Midbrain (tissue), 1 donor: ENCODE measurements at places on chromosomes 1 and 21.

DNA sequence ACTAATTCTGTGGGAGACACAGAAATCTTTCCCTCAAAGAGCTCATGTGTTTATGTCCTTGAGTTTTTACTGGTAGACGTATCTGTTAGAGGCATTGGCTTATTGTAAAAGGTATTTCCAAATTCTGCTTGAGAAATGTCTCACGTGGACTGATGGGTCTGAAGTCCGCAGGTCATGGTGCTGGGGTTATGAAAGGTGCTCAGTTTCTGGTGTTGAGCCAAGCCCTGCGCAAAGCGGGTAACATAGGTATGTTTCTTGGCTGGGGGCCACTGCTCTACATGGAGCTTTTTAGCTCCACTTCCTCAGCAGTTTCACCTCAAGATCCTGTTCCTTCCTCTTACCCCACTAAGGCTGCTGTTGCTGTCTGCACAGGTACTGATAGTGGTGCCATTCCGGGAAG, 10.8 kb downstream of the UTP25 start:
- no peak for DNase-seq

- DNase-seq, result no peak
These were observed 19.7 kb upstream of the DIPK1A start for GRCh38 chr1:92980732-92981647.

DNA sequence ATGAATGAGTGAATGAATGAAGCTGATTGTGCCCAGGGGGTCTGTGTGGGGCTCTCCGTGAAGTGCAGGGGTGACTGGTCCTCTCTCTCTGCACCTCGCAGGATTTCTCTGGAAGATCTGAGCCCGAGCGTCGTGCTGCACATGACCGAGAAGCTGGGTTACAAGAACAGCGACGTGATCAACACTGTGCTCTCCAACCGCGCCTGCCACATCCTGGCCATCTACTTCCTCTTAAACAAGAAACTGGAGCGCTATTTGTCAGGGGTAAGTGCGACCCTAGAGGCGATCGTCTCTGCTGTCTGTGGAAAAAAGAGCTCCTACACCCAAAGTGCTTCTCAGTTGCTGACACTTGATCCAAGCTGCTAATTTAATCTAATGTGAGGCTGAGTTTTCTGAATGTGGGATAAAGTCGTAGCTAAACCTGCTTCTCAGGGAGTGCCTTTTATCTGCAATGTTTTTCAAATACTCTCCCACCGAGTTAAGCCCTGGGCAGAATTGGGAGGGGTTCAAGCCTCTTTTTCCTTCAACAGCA, 101.7 kb downstream of the HUNK start:
- no peak for DNase-seq

DNA sequence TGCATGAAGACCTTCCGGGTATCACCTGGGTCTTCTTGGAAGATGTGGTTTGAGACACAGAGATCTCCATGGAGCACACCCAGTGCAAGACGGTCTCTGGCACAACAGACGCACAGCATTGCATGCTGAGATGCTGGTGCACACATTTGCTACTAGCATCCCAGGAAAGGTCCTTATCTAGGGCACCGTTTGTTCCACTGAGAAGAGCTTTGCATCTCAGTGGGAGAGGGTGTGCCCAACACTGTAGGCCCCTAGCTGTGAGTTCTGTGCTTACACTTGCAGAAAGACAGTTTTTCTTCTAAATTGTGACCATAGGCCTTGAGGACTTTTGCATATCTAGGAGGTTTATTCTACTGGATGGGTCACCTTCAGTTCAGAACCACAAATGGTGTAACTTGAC, 554.1 kb downstream of the MATN1 start:
- no peak for DNase-seq

GRCh38 chr1:20271498-20272400, 18.9 kb upstream of the VWA5B1 start:
- DNase-seq, result no peak

DNA sequence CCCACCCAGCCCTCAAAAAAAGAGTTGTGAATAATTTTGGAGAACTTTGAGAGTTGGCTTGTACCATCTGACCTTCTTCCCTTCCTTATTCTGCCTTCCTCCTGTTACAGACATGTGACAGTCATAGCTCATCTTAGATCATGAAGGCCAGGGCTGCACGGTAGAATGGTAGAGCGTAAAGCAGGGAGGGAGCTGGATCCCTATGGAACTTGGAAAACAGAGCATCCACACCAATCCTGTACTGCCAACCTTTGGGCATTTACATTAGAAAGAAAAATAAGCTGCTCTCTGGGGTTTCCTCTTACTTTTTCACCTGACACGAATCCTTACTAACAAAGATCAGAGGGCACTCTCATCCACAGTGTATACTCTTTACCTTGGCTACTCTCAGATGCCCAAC, 121.5 kb downstream of the GPR52 start:
- no peak for DNase-seq

GRCh38 chr21:38816400-38816977, 10.8 kb downstream of the ETS2 start:
- no peak for DNase-seq

- DNase-seq, result no peak
These were observed 186.8 kb downstream of the SEC16B start for GRCh38 chr1:177783051-177783450.

DNA sequence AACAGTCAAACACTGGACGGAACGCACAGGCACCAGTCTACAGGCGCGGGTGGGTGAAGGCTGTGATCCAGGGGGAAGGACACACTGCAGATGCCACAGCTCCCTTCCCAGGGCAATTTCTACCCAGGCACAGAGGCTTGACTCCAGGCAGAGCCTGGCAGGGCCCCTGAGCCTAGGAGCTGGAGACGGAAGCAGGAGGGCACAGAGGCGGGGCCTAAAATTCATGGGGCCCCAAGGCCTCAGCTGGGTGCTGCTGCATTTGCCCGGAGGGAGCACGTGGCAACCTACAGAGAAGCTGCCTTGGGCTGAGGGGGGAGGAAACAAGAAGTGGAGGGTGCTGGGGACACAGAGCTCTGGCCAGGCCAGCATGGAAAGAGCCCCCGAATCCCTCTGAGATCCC, 41.2 kb downstream of the UBE2G2 start:
- DNase-seq, result no peak

DNA sequence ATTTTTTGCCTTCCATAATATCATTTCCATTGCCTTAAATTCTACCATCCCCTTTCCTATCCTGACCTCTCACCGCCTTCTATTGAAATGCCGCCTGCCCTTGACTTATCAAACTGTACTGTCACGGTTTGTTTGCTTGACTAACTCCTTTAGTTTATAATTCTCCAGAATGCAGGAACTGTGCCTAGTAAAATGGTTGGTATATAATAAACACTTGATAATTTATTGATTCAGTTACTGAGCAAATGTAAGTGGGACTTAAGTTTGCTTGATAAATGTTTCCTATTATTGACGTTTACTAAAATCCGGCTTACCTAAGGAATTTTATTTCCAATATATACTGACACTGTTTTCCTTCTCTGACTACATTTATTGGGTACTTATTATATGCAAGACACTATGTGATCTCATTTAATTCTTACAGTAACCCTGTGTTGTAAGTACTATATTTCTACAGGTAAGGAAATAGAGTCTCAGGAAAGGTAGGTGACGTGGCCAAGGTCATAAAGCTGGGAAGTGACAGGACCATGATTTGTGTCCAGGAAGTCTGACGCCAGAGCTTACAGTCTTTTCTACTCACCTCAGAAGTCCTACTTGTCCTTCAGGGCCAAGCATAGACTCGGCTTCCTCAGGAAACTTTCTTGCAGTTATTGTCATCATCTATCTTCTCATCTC, 35.7 kb downstream of the DPT start:
- no peak for DNase-seq

- DNase-seq, result peak; percentile 71
These were observed 40.4 kb downstream of the DAP3 start for GRCh38 chr1:155729031-155729898.

- DNase-seq, result no peak
These were observed 413.7 kb downstream of the PTPRU start for GRCh38 chr1:29650041-29650400.

- no peak for DNase-seq
These were observed 42.5 kb upstream of the IL10 start for GRCh38 chr1:206814716-206815341.

DNA sequence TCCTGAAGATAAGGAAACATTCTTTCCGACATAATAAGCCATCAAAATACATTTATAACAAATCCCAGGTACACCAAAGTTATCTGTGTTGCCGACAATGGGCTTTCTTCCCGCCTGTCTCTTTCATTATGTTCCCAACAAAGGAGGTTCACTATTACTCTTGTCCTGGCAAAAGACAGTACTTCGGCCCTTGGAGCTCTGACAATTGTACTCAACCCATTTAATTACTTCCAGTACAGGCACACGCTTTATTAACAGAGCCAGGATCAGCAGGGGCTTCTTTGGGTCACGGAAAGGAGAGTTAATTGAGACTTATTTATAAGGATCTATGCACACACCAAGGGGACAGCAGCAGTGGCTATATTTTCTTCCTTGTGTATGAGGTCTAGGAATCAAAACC, 46.6 kb upstream of the DUSP10 start:
- DNase-seq, result no peak

- no peak for DNase-seq
These were observed 38.6 kb downstream of the MEF2D start for GRCh38 chr1:156461781-156462647.

DNA sequence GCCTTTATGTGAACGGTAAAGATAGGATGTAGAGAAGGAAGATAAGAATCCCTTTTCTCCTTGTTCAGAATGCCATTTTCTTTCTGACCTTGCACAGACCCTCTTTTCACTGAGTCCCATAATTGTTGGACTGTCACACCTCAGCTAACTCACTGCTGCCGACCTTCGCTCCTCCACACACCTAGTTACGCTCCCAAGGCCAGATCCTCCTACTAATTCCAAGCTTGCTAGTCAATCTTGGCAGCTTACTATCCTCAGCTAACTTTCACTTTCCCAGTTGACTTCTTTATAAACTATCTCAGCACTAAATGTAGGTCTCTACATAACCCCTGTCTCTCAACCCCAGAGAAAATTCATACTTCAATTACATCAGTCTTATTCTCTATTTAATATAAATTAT, 471.8 kb upstream of the PRMT6 start:
- no peak for DNase-seq

GRCh38 chr1:228148935-228149405, 760 bp upstream of the GJC2 start:
- no peak for DNase-seq

DNA sequence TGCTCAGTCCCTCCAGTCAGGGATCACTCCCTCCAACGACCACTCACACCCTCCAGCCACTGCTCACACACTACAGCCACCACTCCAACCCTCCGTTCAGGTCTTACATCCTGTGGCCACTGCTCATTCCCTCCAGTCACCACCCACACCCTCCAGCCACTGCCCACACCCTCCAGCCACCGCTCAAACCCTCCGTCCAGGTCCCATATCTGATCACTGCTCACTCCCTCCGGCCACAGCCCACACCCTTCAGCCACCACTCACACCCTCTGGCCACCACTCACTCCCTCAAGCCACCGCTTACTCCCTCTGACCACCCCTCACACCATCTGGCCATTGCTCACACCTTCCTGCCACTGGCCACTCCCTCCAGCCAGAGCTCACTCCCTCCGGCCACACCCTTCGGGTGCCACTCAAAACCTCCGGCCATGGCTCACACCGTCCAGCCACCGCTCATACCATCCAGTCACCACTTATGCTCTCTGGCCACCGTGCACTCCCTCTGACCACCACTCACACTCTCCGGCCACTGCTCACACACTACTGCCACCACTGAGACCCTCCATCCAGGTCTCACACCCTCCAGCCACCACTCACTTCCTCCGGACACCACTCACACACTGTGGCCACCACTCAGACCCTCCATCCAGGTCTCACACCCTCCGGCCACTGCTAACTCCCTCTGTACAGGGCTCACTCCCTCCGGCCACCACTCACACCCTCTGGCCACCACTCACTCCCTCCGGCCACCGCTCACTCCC, 4.7 kb upstream of the TFF1 start:
- DNase-seq, result no peak

DNA sequence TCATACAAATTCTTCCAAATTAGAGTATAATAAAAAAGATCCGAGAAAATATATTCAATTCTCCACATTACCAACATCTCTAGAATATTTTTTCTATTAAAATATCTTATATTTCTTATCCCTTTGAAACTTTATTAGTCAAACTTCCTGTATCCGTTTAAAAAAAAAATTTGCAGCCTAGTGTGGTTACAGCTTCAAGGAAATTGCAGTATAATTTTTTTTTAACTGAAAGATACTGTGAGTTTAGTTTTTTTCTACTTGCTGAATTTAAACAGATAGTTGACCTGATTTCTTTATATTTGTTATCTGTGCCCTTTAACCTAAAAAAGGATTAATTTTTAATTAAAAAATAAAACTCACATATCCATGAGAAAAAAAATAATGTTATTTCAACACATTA, 1.5 kb downstream of the RGS18 start:
- no peak for DNase-seq

DNA sequence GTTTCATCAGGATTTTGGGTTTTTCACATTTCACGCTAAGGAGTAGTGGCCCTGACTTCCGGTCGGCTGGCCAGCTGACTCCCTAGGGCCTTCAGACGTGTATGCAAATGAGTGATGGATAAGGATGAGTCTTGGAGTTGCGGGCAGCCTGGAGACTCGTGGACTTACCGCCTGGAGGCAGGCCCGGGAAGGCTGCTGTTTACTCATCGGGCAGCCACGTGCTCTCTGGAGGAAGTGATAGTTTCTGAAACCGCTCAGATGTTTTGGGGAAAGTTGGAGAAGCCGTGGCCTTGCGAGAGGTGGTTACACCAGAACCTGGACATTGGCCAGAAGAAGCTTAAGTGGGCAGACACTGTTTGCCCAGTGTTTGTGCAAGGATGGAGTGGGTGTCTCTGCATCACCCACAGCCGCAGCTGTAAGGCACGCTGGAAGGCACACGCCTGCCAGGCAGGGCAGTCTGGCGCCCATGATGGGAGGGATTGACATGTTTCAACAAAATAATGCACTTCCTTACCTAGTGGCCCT, 23.1 kb upstream of the TNFRSF1B start:
- peak; percentile 27 for DNase-seq

DNA sequence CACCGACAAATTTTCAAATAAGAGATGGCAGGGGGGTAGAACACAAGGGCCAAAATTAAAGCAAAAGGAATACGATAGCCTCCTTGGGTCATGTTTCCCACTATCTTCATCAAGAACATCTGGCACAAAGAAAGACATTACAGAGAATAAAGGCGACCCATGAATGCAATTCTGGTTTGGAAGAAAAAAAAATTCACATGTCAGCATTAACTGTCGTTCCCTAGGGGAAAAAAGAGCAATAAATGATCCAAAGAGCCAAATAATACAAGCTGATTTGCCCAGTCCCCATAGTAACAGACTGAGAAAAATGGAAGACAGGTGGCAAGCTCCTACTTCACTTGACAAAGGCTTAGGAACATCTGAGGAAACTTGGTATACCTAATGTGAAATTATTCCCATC, 4.5 kb downstream of the STIL start:
- DNase-seq, result no peak

- no peak for DNase-seq
These were observed 8.9 kb downstream of the RYR2 start for GRCh38 chr1:237050915-237051314.
